Spleen (tissue), 13 donors: ENCODE measurements at places on chromosomes 12 and 14. TPM values are rescaled to one million over a fixed set of nuclear protein-coding genes. Genes with fewer than 3 reads are reported as not detected.

GRCh38 chr12:112870267-112870980, 36.3 kb upstream of the OAS1 start:
- H3K4me1 ChIP-seq: no peaks in the 10 kb centered on the region
- H3K36me3 ChIP-seq: no peaks in the 10 kb centered on the region
- H3K4me3 ChIP-seq: no peak overlapping the region
- peaks cover 13% of the 10 kb centered on the region for H3K27me3 ChIP-seq
- no peak overlapping the region for H3K27ac ChIP-seq

The PROX2 gene
- polyA plus RNA-seq: not detected

DNA sequence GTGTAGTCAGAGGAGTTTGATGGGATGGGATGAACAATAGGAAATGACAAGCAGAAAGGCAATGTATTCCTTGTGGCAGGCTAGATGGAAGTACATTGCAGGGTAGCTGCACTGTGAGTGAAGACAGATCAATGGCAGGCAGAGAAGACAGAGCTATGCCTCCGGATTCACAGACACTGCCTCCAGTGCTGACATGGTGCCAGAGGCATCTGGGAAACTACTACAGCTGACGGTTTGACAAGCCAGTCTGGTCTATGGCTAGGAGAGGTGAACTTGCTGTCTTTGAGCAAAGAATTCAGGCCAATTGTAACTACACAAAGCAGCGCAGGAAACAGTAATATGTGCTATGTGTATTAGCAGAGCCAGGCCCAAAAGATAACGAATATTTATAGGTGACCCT, 193.5 kb downstream of the DIO2 start:
- no peaks in the 10 kb centered on the region for H3K36me3 ChIP-seq

DNA sequence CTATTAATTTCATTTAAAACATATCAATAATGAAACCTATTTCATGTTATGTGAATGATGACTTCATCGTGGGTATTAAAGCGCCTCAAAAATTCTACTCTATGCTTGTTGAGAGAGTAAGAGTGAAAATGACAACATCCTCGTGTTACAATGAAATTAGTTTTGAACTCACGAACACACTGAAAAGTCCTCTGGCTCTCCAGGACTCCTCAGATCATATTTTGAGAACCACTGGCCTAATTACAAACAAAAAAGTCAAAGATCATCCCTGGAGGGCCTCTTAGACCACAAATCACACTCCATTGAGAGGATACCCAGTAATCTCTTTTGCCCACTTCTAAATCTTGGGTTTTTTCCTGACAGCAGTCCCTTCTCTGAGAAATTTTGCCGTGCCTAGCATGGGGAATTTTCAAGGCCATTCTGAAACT, 19.1 kb downstream of the DAAM1 start:
- DNase-seq: no peak
- no peaks in the 10 kb centered on the region for H3K4me1 ChIP-seq
- no peaks in the 10 kb centered on the region for H3K27me3 ChIP-seq
- no peak overlapping the region for H3K27ac ChIP-seq

GRCh38 chr12:203462-204260, 10.3 kb downstream of the SLC6A12 start:
- peak overlapping the region; percentile 32 for H3K4me3 ChIP-seq
- peak; percentile 70 for DNase-seq

DNA sequence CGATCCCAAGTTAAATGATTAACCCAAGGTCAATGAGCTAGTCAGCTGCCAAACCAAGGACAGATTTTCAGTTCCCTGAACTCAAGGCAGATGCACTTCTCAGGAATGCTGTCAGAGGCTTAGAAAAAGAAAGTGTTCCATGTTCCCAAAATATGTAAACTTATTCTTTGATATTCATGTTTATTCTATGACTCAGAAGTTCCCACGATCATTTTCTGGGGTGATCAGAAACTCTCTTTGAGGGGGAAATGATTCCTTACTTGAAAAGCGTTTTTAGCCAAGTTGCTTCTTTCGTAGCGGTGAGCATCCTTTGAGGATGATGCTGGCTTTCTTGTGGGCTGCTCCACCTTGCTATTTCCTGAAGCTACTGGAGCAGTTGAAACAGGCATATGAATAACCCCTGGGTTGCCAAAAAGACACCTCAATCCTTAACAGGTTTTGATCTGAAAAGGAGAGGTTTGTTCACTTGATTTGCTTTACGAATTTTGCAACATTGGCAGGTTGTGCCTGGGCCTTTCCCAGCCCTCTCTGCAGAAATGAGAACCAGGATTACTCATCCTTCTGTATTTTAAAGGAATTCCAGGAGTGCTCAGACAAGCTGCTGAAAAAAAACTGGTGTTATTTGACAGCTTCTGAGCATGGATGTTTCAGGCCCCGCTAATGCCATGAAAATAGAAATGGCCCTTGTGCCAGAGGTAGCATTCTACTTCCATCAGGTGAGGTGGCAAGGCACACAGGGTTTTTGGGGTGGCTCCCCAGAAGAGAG, 121.4 kb upstream of the HIF1A start:
- H3K36me3 ChIP-seq: no peaks in the 10 kb centered on the region
- no peak overlapping the region for H3K4me3 ChIP-seq

- DNase-seq: no peak
- no peak overlapping the region for H3K27ac ChIP-seq
- peaks cover 5% of the 10 kb centered on the region for H3K27me3 ChIP-seq
- H3K36me3 ChIP-seq: no peaks in the 10 kb centered on the region
- no peak overlapping the region for H3K4me3 ChIP-seq
Measured at GRCh38 chr12:4978737-4979136, 64.9 kb upstream of the KCNA5 start.

- H3K4me1 ChIP-seq: peaks cover 50% of the 10 kb centered on the region
- peak; percentile 85 for DNase-seq
- H3K36me3 ChIP-seq: no peaks in the 10 kb centered on the region
- H3K27me3 ChIP-seq: no peaks in the 10 kb centered on the region
- no peak overlapping the region for H3K4me3 ChIP-seq
Measured at GRCh38 chr14:75249251-75249957, 29.2 kb upstream of the FOS start.

DNA sequence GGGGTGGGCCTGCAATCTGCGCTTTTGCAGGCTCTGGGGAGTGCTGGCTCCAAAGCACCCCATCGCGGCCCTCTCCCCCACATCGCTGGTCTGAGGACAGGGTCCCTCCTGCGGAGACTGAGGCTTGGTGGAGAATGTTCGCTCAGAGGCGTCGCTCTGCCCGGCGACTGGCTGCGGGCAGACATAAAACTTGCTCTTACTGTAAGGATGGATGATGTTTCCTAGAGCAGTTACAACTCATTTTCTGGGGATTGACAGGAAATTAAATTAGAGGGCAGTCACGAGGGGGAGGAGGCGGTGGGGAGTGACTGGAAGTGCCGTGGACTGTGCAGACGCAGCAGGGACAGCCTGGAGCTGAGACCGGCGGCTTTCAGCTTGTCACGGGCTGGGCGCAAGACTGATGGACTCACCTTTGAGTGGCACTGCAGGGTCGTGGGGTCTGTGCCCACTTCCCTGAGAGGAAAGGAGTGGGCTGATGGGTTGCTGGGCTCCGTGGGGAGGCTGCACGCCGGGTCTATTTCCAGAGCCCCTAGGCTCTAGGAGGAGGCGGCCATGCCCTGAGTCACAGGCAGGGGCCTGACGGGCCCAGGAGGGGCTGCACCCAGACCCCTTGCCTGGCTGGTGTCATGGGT, 32.8 kb downstream of the NOC4L start:
- peak; percentile 66 for DNase-seq
- H3K27ac ChIP-seq: peak overlapping the region; percentile 46
- peaks cover 4% of the 10 kb centered on the region for H3K27me3 ChIP-seq
- H3K36me3 ChIP-seq: no peaks in the 10 kb centered on the region
- no peak overlapping the region for H3K4me3 ChIP-seq

- H3K27ac ChIP-seq: peak overlapping the region; percentile 82
- DNase-seq: no peak
- peaks cover 63% of the 10 kb centered on the region for H3K36me3 ChIP-seq
- peaks cover 55% of the 10 kb centered on the region for H3K4me1 ChIP-seq
- peak overlapping the region; percentile 99 for H3K4me3 ChIP-seq
Measured at GRCh38 chr14:77707355-77707723, 484 bp downstream of the ALKBH1 start.

DNA sequence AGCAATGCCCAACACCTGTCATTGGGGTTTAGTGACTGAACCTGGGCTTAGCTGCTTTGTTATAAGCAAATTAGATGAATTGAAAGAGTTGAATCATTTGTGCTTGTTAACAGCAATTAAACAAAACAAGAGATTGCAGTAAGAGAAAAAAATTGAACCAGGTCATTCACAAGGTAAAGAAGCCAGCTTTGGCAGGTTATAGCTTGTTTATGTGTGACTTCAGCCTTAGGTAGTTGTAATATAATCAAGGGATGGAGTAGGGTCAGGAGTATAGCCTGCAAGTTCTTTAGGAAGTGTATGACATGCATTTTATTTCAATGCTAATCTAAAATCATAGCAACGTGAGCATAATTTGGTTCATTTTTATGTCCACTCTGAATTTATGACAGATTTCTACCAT, 63.4 kb upstream of the PLEKHG3 start:
- no peaks in the 10 kb centered on the region for H3K27me3 ChIP-seq
- no peak overlapping the region for H3K4me3 ChIP-seq
- DNase-seq: no peak
- peaks cover 8% of the 10 kb centered on the region for H3K4me1 ChIP-seq
- H3K27ac ChIP-seq: no peak overlapping the region

The PTPRQ gene
- polyA plus RNA-seq: not detected

GRCh38 chr14:75626396-75626795, 34.3 kb downstream of the ERG28 start:
- H3K36me3 ChIP-seq: peaks cover 8% of the 10 kb centered on the region
- no peaks in the 10 kb centered on the region for H3K27me3 ChIP-seq
- no peaks in the 10 kb centered on the region for H3K4me1 ChIP-seq
- no peak overlapping the region for H3K27ac ChIP-seq
- DNase-seq: no peak

DNA sequence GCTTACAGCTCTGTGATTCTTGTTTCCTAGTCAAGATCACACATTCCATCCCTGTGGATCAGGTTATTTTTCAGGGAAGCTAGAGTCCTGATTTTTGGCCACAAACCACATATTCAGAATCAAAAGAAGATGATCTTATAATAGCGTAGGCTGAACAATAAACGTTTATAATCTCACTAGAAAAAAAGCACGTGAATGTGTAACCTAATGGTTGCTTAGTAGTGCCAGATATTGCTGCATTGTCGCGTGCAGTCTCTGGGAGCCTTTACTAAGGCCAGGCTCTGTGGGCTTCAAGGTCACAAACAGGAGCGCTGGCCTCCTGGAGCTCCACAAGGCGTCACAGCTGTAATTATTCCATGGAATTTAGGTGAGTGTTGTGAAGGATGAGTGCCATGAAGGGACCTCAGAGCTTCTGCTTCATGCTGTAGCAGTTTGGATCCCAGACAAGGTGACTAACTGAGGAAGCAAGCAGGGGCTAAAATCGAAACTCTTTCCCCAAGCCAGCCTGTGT, 17.4 kb downstream of the CDKN1B start:
- no peaks in the 10 kb centered on the region for H3K36me3 ChIP-seq
- DNase-seq: no peak
- peaks cover 24% of the 10 kb centered on the region for H3K4me1 ChIP-seq
- no peaks in the 10 kb centered on the region for H3K27me3 ChIP-seq
- peak overlapping the region; percentile 36 for H3K27ac ChIP-seq

The CNTN1 gene
- polyA plus RNA-seq: 0.50 TPM

DNA sequence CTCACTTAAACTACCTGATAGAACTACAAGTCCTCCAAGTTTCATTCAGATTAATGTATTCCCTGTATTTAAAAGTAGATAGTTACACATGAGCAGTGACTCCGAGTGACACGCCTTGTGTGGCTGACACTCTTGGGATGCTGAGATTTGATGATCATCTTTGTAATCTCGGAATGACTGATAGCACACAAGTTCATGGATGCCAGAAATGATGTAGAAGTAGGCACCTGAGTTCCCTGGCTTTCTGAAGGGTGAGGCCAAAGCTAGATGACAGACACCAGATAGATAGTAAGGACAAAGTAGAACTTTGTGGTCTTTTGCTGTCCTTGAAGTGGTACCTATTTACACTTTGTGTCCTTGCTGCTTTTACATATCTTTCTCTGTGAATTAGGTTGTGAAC, 491.2 kb downstream of the PCNX1 start:
- no peaks in the 10 kb centered on the region for H3K27me3 ChIP-seq
- H3K4me1 ChIP-seq: peaks cover 92% of the 10 kb centered on the region
- DNase-seq: no peak

The RFX4 gene
- polyA plus RNA-seq: not detected

DNA sequence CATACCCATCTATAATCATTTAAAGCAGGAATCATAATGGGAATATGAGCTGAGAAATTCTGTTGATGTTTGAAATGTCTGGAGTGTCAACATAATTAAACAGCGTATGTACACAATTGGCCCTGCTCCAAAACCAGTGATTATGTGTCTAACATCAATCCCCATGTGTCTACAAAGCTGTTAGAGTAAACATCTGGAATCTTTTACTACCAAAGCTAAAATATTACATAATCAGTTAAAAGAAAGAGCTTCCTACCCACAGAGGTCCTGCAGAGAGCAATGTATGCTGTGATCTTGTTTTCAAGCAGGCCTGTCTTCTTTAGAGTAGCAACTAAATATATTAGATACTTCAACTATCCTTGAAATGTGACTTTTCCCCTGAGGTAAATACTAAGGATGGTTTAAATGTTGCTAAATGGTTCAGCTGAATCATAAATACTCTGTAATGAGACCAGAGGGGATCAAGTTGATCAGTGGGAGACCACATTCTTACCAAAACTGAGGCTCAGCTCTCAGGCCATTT, 74.3 kb downstream of the RASSF8 start:
- no peak overlapping the region for H3K4me3 ChIP-seq
- H3K4me1 ChIP-seq: no peaks in the 10 kb centered on the region
- no peak overlapping the region for H3K27ac ChIP-seq
- no peak for DNase-seq

DNA sequence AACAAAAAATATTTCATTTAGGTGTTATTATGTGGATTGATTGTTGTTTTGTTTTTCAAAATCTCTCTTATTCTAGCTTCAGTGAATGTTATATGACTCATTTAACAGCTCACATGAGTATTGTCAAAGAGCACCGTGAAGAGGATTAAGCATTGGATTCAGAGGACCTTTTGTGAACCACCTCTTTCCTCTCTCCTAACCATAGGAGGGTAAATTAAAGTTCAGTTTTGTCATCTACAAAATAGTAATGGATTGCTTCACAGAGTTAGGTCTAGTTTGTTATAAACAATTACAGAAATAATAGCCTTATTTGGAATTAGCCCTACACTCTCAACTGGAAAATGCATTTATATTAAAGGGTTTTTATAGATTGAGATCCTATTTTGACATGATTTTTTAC, 962 bp upstream of the KERA start:
- no peaks in the 10 kb centered on the region for H3K4me1 ChIP-seq
- H3K27ac ChIP-seq: no peak overlapping the region
- no peak for DNase-seq
- no peak overlapping the region for H3K4me3 ChIP-seq
- no peaks in the 10 kb centered on the region for H3K36me3 ChIP-seq
- no peaks in the 10 kb centered on the region for H3K27me3 ChIP-seq

DNA sequence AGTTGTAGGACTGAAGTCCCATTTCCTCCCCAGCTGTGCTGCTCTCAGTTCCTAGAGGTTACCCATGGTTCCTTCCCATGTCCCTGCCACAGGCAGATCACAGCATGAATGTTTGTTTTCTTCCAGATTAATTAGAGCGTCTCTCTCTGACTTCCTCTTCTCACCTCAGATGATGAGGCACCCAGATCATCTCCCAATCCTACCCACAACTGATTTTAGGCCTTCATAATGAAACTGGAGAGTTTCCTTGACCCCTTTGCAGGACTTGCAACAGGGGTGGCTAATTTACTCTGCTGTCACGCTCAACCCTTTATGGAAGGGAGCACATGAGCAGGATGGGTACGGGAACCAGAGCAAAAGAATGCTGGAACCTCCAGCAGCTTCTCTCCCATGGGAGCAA, 32.1 kb upstream of the TXNRD1 start:
- no peak for DNase-seq
- no peaks in the 10 kb centered on the region for H3K36me3 ChIP-seq
- H3K27me3 ChIP-seq: no peaks in the 10 kb centered on the region
- H3K4me1 ChIP-seq: no peaks in the 10 kb centered on the region
- no peak overlapping the region for H3K27ac ChIP-seq

The JAG2 gene
- 14.3 TPM for polyA plus RNA-seq

The TOMM20L gene
- polyA plus RNA-seq: 0.29 TPM
